LNCaP clone FGC (cell line): ENCODE measurements at places on chromosomes 5 and 9.

DNA sequence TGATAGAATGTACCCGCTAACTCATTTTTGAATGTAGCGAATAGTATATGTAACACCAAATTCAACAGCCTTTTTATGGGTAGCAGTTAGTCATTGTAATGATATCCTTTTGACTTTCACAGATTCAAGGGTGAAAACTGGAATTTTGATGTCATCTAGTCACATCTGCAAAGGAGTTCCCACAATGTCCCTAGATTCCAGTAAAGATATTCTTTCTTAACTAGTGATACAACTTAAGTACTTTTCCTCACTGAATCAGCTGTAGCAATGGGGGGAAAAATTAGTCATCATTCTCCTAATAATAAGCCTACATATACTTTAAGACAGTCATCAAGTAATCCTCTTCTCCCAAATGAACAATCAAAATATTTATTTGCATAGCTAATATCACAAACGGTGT lies 11.5 kb upstream of the SSBP2 start:
- DNase-seq: no peak

GRCh38 chr5:78496373-78496772 lies 136.0 kb downstream of the SCAMP1 start:
- DNase-seq: no peak

DNA sequence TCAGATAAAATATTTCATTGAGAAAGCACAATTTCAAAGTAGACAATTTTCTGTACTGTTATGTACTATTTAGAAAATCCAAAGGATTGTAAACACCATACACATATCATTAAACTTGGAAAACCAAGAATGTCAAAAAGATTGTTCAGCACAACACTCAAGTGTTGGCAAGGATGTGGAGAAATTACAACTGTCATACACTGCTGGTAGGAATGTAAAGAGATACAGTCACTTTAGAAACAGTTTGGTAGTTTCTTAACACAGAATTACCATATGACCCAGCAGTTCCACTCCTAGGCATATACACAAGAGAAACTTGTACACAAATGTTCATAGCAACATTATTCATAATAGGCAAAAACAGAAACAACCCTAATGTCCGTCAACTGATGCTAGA lies 71.2 kb downstream of the OR2K2 start:
- DNase-seq: no peak

DNA sequence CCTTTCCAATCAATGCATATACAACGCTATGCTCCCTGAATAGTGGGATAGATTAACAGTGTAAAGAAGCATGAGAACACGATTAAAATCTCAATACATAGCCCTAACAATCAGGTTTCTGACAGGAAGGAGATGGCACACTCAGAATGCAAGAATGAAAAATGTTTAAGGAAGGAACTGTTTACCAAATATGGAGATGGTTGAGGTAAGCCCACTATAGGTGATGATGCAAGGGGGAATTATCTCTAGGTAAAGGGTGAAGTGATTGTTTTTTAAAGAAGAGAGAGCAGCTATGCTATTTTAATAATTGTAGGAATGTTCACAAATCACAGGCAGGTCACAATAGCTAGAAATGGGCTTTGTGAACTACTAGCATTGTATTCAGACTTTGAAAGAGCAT lies 302.4 kb downstream of the CHSY3 start:
- no peak for DNase-seq

- DNase-seq: no peak
Observed at GRCh38 chr9:74753650-74754049, 134.1 kb downstream of the TRPM6 start.

DNA sequence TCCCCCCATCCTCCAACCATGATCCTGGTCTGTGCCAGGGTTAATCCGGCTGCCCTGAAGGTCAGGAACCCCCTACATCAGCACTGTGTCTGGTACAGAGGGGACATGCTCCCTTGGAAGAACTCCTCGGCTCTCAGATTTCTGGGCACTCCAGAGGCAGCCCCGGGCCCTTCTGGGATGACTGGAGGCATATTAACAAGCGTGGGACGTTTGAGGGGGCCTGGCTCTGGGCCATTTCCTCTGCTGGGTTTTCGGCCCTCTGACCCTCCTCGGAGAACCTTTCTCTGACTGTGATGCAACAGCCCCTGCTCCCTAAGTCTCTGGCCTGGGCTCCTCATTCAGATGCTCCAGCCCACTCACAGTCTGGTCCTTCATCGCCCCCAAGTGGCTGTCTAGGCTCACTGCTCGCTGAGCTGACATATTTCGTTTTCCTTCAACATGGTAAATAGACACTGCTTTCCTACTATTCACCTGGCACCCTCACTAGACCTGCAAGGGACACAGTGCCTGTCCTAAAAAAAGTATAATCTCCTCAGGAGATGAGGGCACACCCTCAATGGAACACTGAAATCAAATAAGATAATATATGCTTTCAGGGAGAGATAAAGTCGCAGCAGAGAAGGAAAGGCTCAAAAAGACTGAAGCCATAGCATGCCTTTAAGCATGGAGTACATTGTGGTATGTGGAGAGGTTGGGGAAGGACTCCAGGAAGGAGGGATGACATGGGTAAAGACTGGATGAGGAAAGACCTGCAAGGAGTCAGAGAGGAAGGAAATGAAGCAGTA lies 404.7 kb upstream of the TRPC7 start:
- peak; percentile 27 for DNase-seq

DNA sequence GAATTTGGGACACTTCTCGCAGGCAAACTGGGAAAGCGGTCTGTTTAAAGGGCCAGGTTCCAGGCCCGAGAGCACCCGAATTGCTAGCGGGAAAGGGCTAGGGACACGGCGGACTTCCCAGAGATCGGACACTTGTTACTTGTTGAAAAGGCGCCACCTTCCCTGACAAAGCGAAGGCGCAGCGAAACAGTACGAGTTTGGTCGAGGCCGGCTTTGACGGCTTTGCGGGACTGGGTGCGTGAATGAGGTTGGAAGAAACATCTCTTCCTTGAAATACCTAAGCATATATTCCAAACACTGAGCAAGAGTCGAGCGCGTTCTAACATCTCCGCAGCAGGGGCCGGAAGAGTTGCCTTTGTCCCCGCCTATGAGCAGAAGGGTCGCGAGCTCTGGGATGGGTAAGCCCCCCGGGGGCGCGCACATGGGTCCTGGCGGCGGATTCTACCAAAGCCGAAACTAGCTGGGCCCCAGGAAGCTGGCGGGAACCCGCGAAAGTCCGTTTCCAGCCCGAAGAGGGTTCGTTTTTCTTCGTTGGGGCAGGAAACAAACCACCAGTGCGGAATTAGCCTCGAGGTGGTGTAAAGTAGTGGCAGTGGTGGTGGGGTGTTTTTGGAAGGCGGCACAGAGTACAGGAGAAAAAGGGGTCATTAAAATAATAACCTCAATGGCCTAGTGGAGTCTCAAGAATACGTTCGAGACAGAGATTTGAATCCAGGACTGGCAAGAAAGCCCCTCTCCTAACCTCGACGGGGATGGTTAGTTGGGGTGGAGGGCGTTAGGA lies 1.5 kb downstream of the GDNF start:
- DNase-seq: no peak

- DNase-seq: no peak
Observed at GRCh38 chr5:150515446-150515845, 7.5 kb downstream of the NDST1 start.

GRCh38 chr5:75342836-75343235 lies 5.8 kb downstream of the HMGCR start:
- no peak for DNase-seq

DNA sequence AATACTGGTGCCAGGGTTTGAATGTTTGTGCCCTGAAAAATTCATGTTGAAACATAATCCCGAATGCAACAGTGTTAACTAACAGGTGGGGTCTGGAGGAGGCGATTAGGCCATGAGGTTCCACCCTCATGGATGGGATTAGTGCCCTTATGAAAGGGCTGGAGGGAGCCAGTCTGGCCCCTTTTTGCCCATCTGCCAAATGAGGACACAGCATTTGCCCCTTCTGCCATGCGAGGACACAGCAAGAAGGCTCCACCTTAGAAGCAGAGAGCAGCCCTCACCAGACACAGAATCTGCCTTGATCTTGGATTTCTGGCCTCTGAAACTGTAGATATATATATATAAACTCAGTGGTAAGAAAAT lies 32.6 kb upstream of the RNF130 start:
- no peak for DNase-seq

- DNase-seq: no peak
Observed at GRCh38 chr5:83751201-83751600, 30.5 kb upstream of the HAPLN1 start.

DNA sequence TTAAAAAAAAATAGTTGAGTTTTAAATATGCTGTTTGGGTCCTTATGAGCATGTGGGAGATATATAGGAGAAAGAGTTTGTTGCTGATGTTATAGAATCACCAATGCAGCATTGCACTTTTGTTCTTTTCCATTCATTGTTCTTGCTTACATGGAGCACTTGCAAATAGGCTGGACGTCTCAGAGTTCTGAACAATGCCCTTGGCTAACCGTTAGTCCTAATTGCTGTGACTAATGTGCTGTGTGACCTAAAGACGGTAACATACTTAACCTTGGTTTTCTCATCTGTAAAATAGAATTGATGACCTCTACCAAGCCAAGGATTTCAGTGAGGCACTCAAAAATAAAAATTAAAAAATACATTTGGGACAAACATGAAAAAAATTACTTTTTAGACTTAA lies 29.8 kb downstream of the PIK3R1 start:
- DNase-seq: no peak

GRCh38 chr9:80492221-80492620 lies 920.5 kb downstream of the TLE4 start:
- peak; percentile 53 for DNase-seq

DNA sequence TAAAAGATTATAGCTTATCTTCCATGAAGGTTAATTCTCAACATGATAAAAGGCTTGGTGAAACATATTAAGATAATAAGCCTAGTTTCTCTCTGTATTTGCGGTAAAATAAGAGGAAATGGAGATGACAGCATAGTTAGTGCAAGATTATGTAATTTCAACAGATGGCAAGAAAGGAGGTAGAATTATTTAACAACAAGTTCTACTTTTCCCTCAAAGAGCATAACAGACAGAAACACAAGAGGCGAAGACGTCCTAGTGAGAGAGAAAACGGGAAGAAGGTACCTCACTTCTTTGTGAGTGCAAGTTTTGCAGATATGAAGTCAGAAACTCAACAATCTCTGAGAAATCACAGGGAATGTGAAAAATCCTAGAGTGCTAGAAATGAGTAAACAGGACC lies 144.8 kb upstream of the ADCY2 start:
- no peak for DNase-seq
